Stimulated activated CD8-positive, alpha-beta memory T cell treated with anti-CD3 and anti-CD28 coated beads, Interleukin-7, amount 100 ng/mL, for 1 hour (primary cell): ENCODE measurements at places on chromosomes 4 and X.
A peak's percentile ranks its signal among the peaks of the same experiment; 100 is the strongest.

GRCh38 chrX:32045149-32045548 lies 973.3 kb upstream of the FTHL17 start:
- no peak for DNase-seq

GRCh38 chr4:124427095-124427767 lies 285.3 kb downstream of the ANKRD50 start:
- no peak for DNase-seq

- DNase-seq, result no peak
Observed at GRCh38 chr4:73682508-73682907, 57.9 kb upstream of the CXCL8 start.

GRCh38 chr4:47654972-47655693 lies 170.1 kb downstream of the ATP10D start:
- DNase-seq, result no peak

GRCh38 chr4:142402900-142403299 lies 443.2 kb downstream of the INPP4B start:
- DNase-seq, result no peak

DNA sequence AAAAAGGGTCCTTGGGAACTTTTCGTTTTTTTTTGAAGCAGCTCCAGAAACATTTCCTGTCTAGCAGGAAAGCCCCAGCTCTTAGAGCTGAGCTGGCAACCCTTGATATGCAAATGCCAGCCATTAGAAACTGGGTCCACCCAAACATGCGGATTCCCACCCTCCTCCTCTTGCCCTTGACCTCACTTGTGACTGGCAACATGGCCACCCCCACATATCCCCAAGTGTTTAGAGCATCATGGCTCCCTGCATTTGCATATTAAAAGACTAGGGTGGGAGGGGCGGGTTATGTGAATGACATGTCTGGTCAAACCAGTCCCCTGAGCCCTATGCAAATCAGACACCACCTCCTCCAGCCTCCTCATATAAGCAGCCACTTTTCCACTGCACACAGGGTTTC lies 671.1 kb downstream of the FAT4 start:
- DNase-seq, result no peak

- no peak for DNase-seq
Observed at GRCh38 chr4:185205697-185206342, 2.0 kb upstream of the CFAP97 start.

- DNase-seq, result no peak
Observed at GRCh38 chr4:48073567-48074103, 57.1 kb downstream of the NIPAL1 start.

DNA sequence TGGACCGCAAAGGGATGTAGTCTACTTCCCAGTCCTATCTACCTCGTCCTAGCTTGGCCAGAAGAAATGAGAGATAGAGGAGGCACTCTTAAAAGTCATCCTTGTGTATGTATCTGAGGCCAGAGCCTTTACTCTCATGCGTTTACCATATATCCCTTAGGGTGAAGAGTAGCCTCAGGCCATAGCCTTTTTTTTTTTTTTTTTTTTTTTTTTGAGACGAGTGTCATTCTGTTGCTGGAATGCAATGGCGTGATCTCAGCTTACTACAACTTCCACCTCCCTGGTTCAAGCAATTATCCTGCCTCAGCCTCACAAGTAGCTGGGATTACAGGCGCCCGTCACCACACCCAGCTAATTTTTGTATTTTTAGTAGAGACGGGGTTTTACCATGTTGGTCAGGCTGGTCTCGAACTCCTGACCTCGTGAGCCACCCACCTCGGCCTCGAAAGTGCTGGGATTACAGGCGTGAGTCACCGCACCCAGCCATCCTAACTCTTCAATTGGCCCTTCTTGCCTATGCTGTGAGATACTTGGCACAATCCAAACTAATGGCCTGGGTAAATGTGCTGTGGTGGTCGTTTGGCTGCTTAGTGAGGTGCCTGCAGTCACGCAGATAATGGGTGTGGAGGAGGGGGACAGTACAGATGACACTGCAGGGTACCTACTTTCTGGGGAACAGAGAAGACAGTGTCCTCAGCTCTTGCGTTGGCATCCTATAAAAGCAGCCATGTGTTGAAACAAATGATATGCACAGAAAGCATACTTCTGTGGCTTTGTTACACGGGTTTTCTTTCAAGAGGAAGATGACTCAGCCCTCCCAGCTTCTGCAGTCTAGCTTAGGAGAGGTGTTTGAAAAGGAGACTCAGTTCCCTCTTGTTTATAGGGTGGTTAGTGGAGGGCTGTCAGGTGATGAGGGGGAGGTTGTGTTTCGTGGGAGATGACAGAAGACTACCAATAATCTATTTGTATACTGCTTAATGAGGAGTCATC lies 10.4 kb upstream of the DGAT2L6 start:
- no peak for DNase-seq

DNA sequence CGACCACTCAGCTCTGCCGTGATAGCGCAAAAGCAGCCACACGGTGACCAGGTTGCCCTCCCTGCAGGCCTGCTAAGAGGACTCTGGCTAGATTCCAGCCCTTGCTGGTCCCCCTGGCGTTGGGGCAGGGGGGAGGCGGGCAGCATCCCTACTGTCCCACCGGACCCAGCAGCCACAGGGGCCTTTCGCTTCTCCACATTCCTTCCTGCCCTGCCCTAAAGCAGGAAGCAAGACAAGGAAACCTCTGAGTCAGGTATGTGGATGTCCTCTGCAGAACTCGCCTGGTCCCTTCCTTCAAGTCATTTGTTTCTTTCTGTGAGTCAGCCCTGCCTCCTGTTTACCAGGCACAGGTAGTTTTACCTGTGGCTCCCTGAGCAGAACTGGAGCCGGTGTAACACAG lies 60.2 kb upstream of the CLDN34 start:
- no peak for DNase-seq

- no peak for DNase-seq
Observed at GRCh38 chr4:6362243-6362885, 92.7 kb downstream of the WFS1 start.

GRCh38 chr4:53557669-53558064 lies 33.6 kb downstream of the LNX1 start:
- no peak for DNase-seq

- no peak for DNase-seq
Observed at GRCh38 chr4:123889507-123889906, 492.9 kb downstream of the SPRY1 start.

GRCh38 chr4:147863808-147864472 lies 132.1 kb downstream of the ARHGAP10 start:
- DNase-seq, result no peak

DNA sequence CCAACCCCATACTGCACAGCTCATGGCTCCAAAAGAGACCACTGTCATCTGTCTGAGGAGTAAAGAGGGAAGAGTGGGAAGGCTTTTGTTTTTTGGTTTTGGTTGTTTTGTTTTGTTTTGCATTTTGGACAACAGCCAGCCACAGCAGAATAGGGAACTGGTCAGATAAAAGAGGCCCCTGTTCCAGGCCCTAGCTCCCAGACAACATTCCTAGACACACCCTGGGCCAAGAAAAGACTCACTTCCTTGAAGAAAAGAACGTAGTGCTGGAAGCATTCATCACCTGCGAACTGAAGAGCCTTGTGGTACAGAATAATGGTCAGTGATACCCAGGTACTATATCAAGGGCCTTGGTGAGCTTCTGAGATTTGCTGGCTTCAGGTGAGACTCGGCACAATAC lies 619.4 kb upstream of the SPANXN1 start:
- DNase-seq, result no peak

GRCh38 chr4:2934077-2934812 lies 29.0 kb downstream of the NOP14 start:
- no peak for DNase-seq

GRCh38 chr4:33078145-33078544 lies 2358.0 kb downstream of the PCDH7 start:
- DNase-seq, result no peak

DNA sequence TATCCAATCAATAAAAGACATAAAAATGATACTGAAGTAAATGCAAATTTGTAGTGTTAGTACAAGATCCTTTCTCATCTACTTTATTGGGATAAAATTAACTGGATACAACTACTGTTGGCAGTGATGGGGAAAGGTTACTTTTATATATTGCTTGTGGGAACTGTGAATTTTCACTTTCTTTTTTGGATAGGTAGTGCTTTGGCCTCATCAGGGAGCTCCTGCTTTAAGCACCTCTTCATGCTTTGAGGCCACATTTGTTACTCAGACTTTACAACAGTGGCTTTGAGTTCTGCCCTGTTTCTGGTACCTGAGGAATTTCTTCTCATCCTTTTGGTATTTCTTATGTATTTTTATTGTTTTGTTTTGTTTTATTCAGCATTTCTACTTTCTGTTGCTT lies 316.8 kb upstream of the ZCCHC13 start:
- DNase-seq, result no peak

- no peak for DNase-seq
Observed at GRCh38 chr4:111602848-111603247, 542.4 kb upstream of the FAM241A start.

GRCh38 chr4:40178672-40179071 lies 18.2 kb upstream of the RHOH start:
- DNase-seq, result no peak

- no peak for DNase-seq
Observed at GRCh38 chrX:8783097-8783713, 18.0 kb downstream of the FAM9A start.

- DNase-seq, result no peak
Observed at GRCh38 chrX:56783450-56783831, 54.4 kb downstream of the NBDY start.

DNA sequence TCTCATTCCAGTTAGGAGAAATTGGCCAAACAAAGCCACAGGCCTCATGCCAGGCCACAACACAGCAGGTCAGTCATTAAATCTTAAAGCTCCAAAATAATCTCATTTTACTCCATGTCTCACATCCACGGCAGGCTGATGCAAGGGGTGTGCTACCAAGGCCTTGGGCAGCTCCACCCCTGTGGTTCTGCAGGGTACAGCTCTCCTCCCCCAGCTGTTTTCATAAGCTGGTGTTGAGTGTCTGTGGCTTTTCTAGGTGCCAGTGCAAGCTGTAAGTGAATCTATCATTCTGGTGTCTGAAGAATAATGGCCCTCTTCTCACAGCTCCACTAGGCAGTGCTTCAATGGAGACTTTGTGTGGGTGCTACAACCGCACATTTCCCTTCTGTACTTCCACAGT lies 949.2 kb downstream of the TECRL start:
- DNase-seq, result no peak

- DNase-seq, result no peak
Observed at GRCh38 chrX:74216421-74216820, 87.6 kb upstream of the ZCCHC13 start.

DNA sequence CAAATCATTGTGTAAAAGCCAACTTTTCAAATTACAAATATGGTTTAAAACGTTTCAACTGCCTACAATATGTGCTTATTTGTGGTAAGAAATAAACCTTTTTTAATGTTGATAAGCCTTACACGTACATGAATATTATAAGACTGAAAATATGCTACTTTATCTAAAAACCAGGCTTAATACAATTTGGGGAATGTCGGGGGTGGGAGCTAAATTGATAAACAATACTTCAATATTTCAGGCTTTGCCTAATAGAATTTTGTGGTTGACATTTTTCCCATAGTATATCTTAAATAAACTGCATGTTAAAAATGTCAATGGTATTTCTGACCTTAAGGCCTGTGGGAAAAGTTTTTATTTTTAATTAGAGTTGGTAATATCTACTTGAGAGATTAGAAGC lies 69.8 kb upstream of the SLIT2 start:
- DNase-seq, result no peak

DNA sequence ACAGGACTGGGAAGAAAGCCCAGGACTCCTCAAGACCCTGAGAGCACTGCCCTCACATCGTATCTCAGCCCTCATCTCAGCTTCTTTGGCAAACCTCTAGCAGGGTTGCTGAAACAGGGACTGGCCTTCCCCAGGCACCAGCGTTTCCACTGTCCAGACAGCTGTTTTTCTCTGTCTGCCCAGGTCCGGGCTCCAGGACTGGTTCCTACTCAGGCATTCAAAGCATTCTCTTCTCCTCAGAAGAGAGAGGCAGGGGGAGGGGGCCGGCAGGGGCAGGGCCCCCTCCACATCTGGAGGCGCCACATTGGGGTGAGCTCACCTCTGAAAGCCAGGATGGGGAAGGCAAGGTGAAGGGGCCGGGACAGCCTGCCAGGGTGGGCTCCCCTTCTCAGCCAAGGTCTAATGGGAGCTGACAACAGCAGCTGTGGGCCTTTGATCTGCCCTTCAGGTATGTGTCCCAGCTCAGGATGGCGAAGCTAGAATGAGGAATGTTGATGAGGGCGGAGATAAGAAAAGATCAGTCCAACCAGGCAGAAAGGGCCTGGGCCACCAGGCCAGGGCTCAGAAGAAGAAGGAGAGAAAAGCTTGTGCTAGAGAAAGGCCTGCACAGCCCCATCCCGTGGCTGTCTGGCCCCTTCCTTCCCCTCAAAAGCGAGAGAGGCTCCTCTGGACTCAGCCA lies 60.4 kb downstream of the PJA1 start:
- DNase-seq, result no peak

DNA sequence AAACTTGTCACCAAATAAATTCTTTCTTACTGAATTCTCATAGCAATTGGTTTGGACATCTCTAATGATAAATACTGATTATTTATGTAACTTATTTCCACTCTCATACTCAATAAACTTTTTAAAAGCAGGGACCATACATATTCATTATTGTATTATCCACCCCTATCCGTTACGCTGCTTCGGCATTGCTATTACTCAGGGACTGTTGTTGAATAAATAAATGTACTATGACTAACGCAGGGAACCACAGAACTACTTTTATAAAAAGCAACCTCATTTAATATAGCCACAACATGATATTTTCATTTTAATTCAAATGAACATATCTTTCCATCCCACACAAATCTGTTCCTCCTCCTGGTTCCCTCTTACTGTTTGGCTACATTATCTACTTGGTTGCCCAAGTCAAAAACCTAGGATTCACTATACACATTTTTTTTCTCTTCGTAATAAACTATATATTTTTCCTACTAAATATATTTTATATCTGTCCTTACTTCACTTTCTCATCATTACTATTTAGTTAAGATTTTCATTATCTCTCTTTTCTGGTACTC lies 14.9 kb upstream of the ANKRD50 start:
- no peak for DNase-seq

- DNase-seq, result no peak
Observed at GRCh38 chrX:2782171-2782570, 30.3 kb downstream of the XG start.

DNA sequence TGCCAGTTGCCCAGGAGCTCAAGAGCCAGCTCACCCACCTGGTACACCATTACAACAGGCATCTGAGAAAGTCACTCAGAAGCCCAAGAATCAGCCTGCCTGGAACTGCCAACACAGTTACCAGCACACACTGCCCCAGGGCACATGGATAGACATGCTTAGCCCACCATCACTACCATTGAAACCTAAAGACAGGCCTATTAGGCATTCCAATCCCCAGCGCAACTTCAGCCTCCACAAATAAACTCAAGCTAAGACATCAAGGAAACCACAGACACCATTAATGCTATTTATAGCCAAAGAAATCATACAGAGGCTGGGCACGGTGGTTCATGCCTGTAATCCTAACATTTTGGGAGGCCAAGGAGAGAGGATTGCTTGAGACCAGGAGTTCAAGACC lies 42.3 kb downstream of the ATRX start:
- no peak for DNase-seq

- no peak for DNase-seq
Observed at GRCh38 chr4:72295966-72296557, 264.3 kb downstream of the NPFFR2 start.

- peak; percentile 55 for DNase-seq
Observed at GRCh38 chrX:46758956-46759644, at the start of gene SLC9A7. Gene SLC9A7 (minus strand): TSS chrX:46759118. CDS start chrX:46759029, 89 bp downstream.
